ENCODE measurements at places on chromosomes 1 and 21. TPM values are rescaled to one million over a fixed set of nuclear protein-coding genes. Genes with fewer than 3 reads are reported as not detected.

CFHR1 gene
- not detected for total RNA-seq

- DNase-seq = no peak
Observed at GRCh38 chr1:20381045-20381641, 90.5 kb downstream of the VWA5B1 start.

- DNase-seq = no peak
Observed at GRCh38 chr1:1346501-1346890, 2.7 kb downstream of the DVL1 start.

NDC1 gene
- 7.4 TPM for total RNA-seq

DPT gene
- total RNA-seq = 151 TPM

NTRK1 gene
- 1.5 TPM for total RNA-seq

DNA sequence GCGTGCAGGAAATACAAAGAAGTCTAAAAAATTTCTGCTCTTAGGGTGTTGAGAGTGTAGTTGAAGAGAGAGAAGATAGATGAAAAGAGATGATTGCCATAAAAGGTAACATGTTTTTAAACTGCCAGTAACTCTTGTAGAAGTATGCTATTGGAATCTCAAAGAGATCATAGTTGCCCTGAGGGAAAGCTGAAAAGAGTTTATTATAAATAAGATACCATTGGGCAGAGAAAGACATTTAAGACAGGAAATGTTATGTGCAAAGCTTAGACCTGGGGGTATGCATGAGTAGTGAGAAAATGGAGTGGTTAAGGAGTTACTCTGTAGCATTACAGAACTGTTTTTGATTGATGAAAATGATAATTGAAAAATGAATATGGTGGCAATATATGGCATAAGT, 17.6 kb downstream of the GABPA start:
- no peak for DNase-seq

OR2L8 gene
- not detected for total RNA-seq

- peak; percentile 80 for DNase-seq
Observed at GRCh38 chr1:91885213-91885715, 687 bp downstream of the TGFBR3 start.
